ENCODE measurements at places on chromosomes 11 and 22.

DNA sequence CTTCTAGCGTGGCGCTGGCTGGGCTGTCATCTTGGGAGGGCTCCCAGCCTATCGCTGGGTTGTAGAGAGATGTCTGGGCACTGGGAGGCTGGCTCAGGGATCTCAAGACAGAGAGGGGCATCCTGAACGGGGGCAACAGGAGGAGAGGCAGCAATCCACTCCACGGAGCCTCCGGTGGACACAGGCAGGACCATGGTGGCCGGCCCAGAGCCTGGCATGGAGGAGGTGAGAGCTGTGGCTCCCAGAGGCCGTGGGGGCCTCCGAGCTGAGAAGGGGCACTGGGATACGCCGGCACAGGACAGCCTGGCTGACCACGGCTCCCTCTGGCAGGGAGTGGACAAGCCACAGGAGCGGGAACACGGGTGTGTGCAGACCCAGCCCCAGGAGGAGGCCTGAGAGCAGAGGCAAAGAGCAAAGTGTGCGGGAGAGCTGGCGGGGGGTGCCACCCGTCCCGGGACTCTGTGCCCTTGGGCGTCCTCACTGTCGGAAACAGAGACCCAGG is 9.1 kb downstream of the MRGPRF start:
- no peak for DNase-seq

DNA sequence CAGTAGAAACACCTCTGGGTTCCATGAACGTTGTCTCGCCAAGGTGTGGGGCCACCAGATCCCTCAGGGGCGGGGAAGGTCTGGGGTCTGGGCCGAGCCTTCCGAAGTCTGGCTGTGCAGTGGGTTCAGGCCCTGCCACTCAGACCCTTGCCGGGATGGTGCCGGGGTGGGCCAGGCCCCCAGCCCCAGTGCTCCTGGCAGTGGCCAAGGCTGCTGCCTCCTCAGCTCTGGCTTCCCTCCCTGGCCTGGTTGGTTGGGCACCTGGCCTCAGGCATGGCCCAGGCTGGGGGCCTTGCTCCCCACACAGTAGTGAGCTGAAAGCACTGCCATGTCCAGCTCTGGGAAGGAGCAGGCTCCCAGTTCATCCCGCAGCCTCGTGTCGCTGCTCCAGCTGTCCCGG is 48.2 kb upstream of the PPARA start:
- no peak for DNase-seq

GRCh38 chr11:3111919-3112690 is 53.0 kb downstream of the OSBPL5 start:
- DNase-seq, result no peak

DNA sequence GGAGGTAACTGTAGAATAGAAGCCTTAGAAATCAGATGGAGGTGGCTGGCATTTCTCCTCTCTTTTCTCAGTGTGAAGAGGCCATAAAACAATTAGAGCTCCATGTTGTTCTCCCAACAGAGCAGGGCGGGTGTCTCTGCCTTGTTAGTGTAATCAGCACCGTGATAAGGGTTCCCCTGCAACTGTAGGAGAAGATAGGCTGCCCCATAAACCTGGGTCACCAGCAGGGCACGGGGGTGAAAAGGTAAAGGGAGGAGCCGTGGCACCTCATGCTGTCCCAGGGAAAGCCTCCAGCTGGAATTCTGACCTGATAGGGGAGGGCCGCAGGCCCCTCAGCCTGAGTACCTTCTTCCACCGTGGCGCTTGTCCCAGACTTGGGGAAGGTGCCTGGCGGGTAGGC is 68.7 kb downstream of the ISX start:
- no peak for DNase-seq

DNA sequence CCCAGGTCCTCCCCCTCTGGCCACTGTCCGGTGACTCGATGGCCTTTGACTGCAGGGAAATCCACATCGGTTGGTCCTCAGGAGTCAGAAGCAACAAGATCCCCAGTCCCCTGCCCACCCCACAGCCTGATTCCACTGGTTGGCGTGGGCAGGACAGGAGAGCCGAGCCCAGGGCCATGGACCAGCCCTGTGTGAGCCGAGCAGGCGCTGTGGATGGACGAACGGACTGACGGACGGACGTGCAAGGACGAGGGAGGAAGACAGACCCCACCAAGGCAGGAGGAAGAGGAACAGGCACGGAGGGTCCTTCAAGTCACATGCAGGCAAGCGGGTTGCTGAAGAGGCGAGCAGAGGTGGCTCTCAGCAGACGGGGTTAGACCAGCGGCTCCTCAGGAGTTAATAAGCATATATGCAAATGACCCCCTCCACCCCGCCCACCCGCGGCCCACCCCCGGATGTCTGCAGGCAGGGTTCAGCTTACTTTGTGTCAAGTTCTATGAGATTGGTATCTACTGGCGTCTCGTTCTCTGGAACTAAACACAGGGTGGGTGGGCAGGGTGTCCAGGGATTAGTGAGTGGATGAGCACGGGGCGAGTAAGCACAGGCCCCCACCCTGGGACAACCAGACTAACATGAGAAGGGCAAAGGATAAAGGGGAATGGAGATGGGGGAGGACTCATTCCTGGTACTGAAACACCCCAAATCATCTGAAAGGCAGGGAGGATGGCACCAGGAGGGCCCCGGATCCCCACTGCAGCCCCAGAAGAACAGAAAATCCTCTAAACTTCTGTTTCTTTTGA is 26.8 kb downstream of the TPBGL start:
- DNase-seq, result no peak

GRCh38 chr22:19490628-19491230 is 11.0 kb downstream of the CDC45 start:
- no peak for DNase-seq

DNA sequence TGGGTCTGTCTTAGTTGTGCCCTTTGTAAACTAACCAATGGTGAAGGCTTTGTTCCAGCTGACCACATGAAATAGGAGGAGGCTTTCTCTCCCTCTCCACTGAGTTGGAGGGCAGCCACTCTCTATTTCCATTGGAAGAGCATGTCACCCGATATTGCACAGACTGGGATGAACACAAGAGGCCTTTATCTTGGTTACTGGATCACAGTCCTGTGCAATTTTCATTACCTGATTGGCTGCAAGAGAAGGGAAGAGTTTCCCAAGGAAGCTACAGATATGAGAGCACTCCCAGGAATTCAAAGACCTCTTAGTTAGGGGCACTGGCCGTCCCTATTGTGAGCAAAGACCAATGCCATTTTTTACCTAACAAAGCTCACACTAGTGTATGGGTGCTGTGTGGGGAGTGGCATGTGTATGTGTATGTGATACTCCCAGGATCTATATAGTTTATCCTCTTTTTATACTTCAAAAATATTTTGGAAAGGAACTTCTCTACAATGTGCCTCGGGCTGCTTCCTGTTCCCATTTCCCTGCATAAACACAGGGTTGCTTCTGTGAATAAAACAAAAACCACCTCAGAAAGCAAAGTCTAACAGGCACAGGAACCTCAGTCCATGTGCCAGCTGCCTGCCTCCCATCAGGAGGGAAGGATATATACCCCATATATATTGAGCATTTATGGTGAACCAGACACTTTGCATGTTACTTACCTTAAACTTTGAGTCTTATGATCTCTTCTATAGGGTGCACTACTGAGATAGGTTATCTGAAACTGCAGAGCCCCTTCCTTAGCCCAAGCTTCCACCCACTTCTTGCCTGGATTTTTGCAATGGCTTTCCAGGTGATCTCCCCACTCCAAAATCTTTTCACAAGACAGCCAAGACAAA is 126.5 kb downstream of the RASSF10 start:
- no peak for DNase-seq

DNA sequence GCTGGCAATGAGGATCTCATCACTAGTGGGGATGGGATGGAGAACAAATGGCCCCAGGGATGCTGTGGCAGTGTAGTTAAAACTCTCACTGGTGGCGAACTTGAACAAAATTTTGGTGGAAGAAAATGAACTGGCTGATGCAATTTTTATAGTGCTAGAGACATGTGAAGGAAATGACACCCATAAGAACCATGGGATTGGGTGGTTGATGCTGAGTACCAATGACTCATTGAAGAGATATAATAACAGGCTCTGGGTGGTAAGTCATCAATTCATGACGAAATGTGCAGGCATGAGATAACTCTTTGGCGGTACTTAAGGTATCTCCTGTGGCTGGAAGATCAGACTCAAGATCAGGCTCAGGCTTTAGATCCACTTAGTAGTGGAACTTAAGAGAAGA is 172.9 kb upstream of the DDI1 start:
- no peak for DNase-seq

- no peak for DNase-seq
These were observed 2.9 kb upstream of the CYP2R1 start for GRCh38 chr11:14894657-14895598.

DNA sequence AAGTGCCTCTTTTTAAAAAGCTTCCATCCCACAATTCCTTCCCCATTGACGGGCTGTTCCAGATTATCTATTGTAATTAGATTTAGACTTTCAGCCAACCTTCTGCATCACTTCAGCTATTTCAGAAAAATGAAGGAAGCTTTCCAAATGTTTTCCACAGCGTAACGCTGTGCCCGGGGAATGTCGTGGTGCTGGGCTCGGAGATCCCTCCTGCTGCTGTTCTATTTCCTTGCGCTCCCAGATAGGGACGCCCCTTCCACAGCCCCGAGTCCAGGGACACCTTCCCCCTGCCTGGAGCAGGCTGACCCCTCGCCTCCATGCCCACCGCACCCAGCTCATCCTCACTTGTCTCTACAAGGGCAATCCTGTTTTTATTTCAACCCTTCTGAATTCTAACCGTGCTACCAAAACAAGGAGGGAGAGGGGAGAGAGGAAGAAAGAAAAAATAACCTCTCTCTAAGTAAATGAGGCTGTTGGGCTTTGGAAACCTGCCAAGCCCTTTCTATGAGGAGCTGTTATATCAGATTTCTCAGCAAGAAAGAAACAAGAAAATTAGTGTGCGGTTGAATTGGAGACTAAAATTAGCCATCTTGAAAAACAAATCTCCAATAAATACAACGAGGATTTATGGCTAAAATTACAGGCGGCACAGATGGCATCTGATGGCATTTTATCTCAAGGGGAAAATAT is 366.9 kb downstream of the BRD1 start:
- no peak for DNase-seq

GRCh38 chr22:22928666-22929380 is 41.2 kb downstream of the IGLL5 start:
- DNase-seq, result no peak

DNA sequence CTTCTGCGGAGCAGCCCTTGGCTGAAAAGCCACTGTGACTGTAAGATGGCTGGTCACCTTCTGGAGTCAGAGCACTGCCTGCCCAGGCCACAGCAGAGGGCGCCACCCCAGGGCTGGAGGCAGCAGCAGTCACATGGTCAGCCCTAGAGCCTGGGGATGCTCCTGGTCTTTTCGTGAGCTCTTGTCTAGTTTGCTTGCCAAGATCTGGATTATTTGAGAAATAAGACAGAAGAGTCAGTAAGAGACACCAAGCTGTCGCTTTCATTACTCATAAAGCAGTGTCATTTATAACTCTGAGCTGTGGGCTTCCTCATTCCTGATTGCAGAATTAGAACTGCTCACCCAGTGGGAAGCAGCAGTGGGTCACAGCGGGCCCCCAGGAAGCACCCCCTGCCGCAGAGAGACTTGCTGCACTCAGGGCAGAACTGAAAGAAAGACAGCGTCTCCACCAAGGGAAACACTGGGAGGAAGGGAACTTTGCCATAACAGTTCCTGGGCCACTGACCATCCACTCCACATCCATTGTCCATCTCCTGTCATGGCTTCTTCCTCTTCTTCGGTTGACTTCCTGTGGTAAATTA is 56.7 kb downstream of the PPP6R2 start:
- DNase-seq, result no peak

DNA sequence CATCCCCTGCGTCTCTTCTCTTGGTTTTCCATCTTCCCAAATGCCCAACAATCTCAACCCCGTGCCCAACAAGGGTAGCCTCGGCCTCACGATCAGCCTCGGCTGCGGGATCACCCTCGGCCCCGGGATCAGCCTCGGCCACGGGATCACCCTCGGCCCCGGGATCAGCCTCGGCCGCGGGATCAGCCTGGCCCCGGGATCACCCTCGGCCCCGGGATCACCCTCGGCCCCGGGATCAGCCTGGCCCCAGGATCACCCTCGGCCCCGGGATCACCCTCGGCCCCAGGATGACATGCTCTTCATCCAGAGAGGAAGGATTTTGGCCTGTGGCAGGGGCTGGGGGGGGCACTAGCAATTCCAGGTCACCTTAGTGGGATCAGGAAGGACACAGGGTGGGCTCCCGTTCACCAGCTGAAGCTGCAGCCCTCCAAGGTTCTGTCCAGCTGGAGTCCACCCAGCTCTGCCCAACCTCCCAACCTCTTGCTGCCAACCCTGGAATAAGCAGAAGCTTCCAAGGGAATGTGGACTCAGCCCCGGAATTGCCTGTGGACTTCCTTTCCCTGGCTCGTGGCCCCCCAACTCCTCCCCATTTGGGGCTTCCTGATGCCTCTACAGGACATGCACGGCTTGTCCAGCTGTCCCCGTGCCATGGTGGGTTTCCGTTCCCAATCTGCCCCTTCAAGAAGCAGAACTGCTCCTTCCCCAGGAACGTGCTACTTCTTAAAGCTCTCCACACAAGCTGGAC is 6.2 kb downstream of the ALG12 start:
- no peak for DNase-seq

DNA sequence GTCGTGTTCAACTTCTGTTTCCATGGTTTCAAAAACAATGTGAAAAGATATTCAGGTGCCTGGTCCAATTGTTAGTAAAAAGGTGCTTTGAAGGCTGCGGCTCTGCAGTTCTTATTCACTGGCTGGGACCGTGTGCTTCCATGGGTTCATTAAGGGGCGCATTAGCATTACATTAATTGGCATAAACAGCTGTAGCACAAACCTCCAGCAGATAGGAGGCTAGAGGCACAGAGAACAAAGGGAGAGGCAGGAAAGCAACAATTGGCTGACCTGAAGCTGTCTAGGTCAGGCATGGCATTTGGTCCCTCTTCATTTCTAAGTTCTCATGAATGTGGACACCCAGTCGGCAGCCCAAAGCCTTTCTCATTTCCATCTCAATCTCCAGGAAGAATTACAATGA is 16.6 kb downstream of the PAK1 start:
- DNase-seq, result no peak

DNA sequence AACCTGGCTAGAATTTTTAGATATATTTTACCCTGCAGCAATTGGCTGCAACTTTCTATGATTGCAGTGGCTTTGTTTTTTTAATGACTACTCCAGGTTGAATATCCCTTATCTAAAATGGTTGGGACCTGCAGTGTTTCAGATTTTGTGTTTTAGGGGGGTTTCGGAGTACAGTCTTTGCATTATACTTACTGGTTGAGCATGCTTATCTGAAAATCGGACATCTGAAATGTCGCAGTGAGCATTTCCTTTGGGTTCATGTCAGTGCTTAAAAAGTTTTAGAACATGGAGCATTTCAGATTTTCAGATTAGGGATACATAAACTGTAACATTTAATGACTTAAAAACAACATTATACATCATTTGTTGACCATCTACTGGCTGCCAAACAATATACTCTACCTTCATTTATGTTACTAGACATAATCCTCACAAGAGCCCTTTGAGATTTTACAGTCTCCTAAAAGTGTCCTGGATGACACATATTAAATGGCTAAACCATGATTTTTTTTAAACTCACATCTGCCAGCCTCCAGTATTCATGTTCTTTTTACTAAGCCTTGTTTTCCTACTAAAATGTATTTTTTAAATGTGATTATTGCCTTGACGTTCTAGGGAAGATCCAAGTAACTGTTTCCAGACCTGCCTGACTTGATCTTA is 66.3 kb downstream of the PRMT3 start:
- no peak for DNase-seq

- DNase-seq, result no peak
These were observed 98.6 kb downstream of the MUC15 start for GRCh38 chr11:26473216-26474194.
